KG1 (cell line): ENCODE measurements at places on chromosomes 7 and 10.

GRCh38 chr10:4331150-4331549 is 494.9 kb upstream of the AKR1E2 start:
- DNase-seq = no peak

GRCh38 chr10:76071653-76072365 is 640.4 kb downstream of the LRMDA start:
- no peak for DNase-seq

DNA sequence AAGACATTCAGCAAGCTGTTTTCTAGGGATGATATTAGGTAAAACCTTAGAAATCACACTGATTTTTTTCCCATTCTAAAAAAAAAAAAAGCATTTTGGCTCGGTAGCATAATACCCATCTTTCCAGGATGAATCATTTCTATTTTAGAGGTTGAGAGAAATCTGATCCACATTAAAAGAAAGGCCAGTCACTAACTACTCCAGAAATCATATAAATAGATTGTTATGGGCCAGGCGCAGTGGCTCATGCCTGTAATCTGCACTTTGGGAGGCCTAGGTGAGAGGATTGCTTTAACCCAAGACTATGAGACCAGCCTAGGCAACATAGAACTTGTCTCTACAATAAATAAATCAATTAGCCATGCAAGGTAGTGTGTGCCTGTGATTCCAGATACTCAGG is 164.3 kb downstream of the BAMBI start:
- DNase-seq = no peak

GRCh38 chr10:110414548-110415309 is 83.0 kb upstream of the DUSP5 start:
- DNase-seq = peak; percentile 72

DNA sequence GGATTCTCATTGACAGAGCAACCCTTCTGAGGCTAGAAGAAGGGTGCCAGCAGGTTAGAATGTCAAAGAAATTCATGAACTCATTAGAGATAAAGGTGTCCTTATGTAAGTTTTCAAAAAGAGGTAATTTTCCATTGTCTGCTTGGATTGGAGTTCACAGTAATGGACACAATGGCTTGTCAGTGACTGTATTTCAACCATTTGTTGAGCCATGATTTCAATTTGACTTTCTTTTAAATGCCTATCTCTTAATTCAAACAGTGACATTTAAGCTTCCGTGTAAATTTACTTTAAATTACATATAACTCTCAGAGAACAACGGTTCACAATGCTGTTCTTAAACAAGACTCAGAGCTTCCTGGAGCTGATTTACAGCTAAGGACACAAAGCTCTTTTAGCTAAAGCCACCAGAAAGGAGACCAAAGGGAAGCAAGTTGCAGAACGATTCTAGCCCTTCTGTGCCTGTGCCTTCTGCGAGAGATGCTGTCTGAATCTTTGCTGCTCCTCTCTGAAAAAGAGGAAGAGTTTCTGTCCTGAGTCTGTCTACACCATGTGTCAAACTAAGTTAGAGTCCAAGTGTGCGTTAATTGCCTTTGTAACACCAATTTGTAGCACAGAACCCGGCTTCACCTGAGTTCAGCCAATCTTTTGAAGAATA is 42.2 kb upstream of the PFKP start:
- no peak for DNase-seq

DNA sequence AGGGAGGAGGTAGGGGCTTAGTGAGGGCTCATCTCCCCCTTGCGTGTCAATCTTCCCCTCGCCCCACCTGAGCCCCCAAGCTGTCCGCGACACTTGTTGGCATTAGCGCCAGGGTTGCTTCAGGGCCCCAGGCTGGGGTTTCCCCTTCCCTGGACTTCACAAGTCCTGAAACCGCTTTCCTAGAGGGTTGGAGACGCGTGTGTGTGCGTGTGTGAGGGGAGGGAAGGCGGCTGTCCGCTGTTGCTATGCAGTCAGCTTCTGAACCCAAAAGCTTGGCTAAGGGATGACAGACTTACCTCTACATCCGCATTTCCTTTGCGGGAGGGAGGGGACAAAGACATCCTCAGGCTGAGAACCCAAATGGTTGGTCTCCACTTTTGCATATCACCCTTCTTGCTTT is 803 bp downstream of the GOLGA7B start:
- DNase-seq = no peak
